ENCODE measurements at places on chromosomes 4 and X.

- peak; percentile 0 for DNase-seq
Observed at GRCh38 chrX:57528670-57529255, 63.0 kb upstream of the ZXDB start.

DNA sequence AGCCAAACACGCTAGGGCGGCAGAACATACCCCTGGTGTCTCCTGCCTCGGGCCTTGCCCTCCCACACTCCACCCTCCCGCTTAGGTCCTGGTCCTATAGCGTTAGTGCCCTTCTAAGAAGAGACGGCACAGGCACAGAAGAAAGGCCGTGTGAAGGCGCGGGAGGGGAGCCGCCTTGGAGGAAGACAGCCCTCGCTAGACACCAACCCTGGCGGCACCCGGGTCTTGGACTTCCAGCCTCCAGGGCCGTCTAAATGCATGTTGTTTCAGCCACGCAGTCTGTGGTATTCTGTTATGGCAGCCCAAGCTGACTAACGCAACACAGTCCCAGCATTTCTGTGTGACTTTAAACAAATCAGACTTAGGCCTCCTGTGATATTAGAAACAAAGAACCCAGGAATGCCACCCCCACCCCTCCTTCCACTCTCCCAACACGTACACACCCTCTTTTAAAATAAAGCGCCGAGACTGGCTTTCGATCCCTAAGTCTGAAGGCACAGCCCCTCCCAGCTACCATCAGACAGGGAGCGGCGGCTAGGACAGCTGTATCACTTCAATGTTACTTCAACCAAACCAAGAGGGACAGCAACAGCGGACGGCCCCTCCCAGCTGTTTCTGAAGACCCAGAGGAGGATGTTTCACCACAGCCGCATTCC lies 128.0 kb downstream of the AFAP1 start:
- no peak for DNase-seq

DNA sequence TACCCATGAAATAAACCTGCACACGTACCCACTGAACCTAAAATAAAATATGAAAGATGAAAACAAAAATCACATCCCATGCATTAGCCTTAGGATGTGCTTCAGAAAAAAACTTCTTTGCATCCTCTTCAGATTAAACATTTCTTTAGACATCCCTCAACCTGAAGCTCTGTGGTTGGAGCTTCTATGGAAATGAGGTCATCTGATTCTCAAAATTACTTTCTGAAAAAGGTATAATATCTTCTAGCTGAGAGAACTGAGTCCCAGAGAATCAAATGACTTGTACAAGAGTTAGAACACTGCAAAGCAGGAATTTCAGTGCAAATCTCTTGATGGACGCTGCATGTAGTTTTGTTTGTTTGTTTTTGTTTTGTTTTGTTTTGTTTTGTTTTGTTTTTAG lies 19.1 kb upstream of the ANTXR2 start:
- no peak for DNase-seq

- no peak for DNase-seq
Observed at GRCh38 chr4:40918330-40918729, 168.6 kb downstream of the NSUN7 start.

DNA sequence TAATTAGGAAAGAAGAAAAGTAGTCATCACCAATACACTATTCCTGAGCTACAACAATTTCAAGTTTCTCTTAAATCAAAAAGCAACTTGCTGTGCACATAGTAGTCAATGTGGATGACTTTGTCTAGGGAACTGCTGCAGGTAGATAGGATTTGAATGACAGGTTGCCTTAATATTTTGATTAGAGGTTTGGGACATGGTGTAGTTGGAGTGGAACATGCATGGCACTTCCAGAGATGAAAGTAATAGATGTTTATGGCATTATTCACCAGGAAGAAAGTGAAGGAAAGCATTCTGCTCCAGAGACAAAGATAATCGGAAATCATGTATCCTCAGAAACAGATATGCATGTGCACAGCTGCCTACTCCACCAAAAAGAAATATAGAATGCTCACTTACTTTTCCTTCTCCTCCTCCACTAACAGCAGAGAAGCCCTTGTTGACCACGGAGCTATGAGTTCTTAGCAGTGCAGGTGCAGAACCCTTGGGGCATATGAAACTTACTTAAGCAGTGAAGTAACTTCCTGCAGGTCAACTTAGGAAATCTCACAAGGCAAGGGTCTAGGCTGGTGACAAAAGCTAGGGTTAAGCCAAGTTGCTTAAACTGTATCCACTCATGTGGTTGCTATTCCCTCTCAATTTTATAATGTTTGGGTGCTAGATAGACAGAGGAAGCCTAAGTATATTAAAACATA lies 390.8 kb downstream of the HNRNPD start:
- DNase-seq: no peak
